ENCODE measurements at places on chromosomes 3 and 15.
A peak's percentile ranks its signal among the peaks of the same experiment; 100 is the strongest.

DNA sequence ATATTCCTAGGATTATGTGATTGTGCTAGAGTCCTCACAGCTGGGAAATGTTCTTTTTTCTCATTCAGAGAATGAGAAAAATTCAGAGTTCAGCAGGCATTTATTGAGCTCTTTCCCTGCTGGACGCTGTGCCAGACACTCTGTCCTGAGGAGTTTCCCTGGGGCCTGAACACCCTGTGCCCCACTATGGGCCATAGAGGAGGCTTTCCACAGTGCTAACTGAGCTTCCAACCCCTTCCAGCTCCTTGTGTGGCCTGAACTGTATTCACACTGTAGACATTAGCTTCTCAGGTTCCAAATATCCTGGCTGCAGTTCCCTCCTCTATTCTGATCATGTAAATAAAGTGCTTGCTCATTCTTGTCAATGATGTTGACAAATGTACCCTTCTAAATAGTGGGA is 10.0 kb downstream of the ABHD2 start:
- no peak for DNase-seq

DNA sequence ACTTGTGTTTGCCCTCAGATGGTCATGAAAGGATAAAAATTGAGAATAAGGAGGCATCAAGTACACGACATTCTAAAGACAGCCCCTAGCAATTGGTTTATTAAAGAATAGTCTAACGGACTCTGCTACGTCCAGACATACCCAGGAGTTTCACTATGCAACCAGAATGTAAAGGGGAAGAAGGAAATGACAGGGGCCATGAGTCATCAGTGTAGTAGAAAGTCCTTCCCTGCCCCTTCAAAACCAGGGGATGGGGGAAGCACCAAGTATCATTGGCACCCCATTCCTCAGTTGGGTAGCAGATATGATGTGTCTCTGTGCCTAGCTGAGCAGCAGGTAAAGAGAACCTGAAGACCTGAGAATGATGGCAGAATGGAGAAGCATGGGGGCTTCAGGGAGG is 367.4 kb downstream of the IL20RB start:
- peak; percentile 11 for DNase-seq

- DNase-seq: peak; percentile 23
Observed at GRCh38 chr3:183775781-183776180, 49.6 kb downstream of the MAP6D1 start.

DNA sequence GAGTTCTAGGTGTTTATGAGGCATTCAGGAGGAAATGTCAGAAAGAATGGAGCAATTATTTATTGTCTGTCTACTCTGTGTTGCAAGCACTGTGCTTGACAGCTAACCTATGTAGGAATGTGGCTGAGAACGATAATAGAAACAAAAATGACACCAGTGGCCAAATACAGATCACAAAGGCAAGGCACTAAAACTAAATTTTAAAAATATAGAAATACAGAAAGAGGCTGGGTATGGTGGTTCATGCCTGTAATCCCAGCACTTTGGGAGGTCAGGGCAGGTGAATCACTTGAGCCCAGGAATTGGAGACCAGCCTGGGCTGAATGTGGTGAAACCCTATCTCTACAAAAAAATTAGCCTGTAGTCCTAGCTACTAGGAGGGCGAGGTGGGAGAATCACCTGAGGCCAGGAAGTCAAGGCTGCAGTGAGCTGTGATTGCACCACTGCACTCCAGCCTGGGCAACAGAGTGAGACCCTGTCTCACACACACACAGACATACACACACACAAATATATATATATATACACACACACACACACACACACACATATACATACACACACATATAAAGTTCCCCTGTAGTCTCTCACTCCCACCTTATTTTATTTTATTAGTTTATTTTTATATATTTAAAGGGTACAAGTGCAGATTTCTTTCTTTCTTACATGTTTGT is 6.0 kb downstream of the PRKCI start:
- DNase-seq: no peak

- DNase-seq: peak; percentile 87
Observed at GRCh38 chr3:156787926-156788663, 38.1 kb upstream of the LEKR1 start.

DNA sequence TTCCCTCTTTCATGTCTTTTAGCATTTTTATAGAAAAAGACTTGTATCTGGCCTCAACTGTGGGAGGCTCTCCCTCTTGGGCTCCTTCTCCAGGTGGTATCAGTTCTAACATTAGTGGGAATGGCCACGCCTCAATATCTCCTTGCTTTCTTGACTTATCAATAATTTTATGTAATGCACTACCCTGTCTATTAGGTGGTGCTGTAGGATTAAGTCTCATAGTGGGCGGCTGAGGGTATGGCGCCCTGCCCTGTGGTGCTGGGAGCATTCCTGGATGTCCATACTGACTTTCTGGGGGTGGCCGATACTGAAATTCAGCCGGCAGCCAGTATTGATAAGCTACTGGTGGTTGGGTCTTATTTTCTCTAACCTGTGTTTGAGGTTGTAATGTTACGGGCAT is 8.7 kb upstream of the RPUSD3 start:
- DNase-seq: no peak

DNA sequence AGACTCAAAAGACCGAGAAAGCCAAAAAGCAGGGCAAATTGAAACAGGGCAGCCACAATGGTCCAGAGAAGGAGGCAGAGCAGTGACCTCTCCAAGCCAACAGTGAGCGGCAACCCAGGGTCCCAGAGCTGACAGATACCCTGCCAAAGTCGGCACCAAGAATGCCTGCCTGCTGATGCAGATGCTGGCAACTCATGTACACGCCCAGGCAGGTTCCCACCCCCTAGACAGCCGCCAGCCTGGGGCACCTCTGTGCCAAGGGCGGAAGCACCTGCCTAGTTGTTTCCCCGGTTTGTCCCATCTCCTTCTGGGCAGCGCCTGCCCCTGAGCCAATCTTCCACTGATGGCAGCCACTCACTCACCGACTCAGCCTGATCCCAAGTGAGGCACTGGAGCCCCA is 22.1 kb downstream of the KLHL25 start:
- DNase-seq: no peak

- no peak for DNase-seq
Observed at GRCh38 chr3:118000219-118000618, 1034.4 kb downstream of the IGSF11 start.

DNA sequence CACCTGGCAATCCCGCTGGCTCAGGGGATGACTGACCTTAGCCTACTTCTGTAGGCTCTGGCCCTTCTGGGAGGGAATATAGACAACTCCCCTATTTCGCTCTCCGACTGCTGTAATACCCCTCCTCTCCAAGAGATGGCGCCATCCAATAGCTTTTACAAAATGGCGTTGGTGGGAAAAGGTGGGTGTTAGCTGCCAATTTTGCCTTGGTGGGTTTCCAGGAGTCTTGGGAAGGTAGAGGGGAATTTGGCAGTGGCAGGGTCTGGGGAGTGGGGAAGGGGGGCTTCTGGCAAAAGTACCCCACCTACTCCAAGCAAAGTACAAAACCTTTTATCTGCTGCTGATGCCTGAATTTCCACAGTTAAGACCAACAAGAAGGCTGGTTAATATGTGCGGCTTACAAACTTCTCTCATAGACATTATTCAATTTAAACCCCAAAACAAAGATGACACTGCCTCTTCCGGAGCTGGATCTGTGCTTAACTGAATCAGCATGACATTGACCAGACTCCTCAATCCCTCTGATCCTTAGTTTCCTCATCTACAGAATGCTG is 62.1 kb downstream of the RASGRF1 start:
- peak; percentile 66 for DNase-seq

DNA sequence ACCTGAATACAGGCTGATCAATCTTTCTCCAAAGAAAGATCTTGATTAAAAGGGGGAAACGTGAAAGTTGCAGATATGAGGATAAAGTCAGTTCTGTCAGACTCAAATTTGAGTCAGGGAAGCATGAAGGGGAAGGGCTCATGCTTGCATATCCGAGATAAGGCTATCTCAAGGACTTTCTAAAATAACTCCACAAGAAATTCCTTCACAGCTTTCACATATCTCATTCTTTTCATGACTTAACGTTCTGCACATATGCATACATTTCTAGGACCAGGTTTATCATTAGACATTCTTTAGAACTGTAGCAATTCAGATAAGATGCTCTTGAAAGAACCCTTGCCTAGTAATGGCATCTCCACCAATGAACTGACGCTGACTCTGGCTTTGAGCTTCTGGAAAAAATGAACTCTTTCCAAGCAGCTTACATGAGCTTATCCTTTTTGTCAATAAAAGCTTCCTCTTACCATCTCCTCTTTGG is 15.9 kb downstream of the SH3GL3 start:
- no peak for DNase-seq

- DNase-seq: no peak
Observed at GRCh38 chr3:43774799-43775198, 84.1 kb downstream of the ABHD5 start.

GRCh38 chr3:118472586-118472985 is 562.1 kb downstream of the IGSF11 start:
- DNase-seq: peak; percentile 7

DNA sequence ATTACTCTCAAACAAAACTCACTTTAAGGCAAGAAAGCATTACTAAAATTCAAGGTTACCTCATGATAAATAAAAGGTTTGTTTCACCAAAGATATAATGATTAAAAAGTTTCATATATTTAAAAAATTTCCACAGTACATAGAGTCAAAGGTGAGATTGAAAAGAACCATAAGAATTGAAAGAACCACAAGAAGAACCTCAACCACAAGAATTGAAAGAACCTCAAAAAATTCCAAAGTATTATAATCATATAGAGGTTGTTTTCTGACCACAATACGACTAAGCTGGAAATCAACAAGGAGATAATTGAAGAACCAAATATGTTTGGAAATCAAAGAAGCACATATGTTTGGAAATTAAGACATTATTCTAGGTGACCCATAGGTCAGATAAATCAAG is 52.7 kb downstream of the SLC25A36 start:
- no peak for DNase-seq

- no peak for DNase-seq
Observed at GRCh38 chr3:139310474-139310933, 33.3 kb upstream of the MRPS22 start.

DNA sequence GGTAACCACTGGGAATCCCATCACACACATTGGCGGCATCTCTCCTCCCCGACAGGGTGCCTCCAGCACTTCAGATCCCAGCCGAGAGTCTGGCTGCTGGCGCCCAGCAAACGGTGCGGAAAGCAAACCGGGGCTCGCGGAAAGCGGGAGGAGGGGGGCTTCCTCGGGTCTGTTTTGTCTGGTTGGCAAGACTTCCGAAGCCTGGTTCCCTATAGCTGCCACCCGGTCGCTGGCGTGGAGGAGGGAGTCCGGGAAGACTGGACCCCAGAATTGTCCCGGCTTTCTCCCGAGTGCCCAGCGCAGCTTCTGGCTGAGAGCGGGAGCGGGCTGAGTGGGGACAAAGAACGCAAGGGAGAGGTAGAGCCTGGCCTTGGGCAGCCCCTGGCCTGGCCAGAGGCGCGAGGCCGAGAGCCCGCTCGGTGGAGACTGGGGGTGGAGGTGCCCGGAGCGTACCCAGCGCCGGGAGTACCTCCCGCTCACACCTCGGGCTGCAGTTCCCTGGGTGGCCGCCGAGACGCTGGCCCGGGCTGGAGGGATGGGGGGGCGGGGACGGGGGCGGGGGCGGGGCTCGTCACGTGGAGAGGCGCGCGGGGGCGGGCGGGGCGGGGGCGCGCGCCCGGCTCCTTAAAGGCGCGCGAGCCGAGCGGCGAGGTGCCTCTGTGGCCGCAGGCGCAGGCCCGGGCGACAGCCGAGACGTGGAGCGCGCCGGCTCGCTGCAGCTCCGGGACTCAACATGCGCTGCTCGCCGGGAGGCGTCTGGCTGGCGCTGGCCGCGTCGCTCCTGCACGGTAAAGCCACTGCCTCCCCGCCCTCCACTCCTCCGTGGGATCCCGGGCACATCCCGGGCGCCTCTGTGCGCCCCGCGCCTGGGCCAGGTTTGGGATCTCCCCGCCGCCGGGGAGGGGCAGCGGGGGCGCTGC is at the start of gene CHRNA7:
CHRNA7 (plus strand) TSS at position 654 of the 920 bp plus-strand sequence; CDS start at position 734, 80 bp downstream.
- peak; percentile 54 for DNase-seq

- peak; percentile 59 for DNase-seq
Observed at GRCh38 chr3:195258449-195259153, 12.4 kb downstream of the XXYLT1 start.

DNA sequence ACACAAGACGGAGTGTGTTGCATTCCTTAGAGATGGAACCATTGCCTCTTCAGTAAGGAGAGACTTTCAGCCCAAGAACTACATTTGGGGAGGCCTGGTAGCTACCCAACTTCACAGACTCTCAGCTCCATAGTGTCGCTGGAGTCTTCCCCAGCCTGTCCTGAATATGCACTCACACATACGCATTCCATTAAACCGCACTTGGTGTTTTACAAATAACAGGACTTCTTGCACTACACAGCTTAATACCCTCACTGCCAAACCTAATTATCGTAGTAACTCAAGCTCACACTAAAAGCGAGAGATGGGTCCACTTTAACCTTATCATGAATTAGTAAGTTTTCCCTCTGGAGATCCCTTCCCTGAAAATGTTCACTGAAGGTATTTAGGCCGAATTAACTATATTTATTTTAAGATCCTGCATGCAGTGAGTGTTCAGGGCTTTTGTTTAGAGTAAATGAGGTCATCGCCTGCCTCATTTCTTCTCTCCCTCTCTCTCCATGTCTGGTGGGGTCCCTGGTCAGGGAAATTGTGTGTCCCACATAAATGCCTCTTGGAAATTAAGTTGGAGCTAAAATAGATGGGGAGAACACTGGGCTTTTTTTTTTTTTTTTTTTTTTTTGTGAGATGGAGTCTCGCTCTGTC is 171.9 kb downstream of the FAM43A start:
- DNase-seq: no peak

DNA sequence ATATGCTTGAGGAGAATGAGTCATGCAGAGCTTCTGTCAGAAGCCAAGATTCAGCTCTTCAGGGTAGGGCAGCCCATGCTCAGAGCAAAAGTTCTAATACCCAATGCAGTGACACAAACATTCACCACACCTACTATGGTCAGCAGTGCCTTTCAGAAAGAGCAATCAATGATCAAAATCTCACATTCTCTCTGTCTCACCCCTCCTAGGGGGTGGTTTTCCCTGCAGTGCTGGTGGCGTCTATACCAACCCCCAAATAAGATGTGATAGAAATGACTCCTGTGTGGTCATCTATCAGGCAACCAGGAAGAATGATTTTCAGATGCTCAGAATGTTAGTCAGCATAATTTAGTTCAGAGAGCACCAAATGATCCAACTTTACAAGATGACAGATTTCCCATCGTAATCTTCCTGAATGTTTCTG is 385.3 kb downstream of the NTRK3 start:
- no peak for DNase-seq

GRCh38 chr3:78481050-78481449 is 1286.7 kb downstream of the ROBO1 start:
- DNase-seq: no peak

DNA sequence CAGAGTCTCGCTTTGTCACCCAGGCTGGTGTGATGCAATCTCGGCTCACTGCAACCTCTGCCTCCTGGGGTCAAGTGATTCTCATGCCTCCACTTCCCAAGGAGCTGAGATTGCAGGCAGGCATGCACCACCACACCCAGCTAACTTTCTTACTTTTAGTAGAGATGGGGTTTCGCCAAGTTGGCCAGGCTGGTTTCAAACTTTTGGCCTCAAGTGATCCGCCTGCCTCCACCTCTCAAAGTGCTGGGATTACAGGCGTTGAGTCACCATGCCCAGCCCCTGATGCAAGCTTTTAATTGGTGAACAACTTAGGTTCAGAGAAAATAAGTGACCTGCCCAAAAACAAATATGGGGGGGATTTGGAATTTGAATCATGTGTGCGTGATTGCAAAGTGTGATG is 246.2 kb downstream of the LRTM1 start:
- DNase-seq: no peak

GRCh38 chr3:114227076-114227475 is 10.3 kb downstream of the ZNF80 start:
- no peak for DNase-seq

Data from NB4 (cell line).